Stimulated activated CD8-positive, alpha-beta memory T cell treated with anti-CD3 and anti-CD28 coated beads, Interleukin-4, amount 100 ng/mL, for 24 hours (primary cell): ENCODE measurements at places on chromosomes 4 and X.

DNA sequence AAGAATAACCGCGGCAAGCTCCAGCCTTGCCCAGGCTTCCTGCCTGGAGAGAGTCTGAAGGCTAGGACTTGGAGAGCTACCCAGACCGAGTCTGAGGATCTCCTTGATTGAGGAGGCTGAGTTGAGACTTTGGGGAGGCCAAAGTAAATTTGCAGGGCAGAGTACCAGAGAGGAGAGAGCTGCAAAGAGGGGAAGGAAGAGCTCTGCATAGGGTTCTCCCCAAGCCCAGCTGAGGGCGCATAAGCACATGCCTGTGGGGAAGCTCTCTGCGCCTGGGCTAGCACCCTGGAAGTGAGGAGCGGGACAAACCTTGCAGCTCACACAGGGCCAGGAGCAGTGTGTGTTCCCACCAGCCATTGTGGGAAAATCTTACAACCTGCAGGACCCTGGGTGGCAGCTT, 56.1 kb downstream of the FAM193A start:
- DNase-seq: no peak

- no peak for DNase-seq
Observed at GRCh38 chrX:44874420-44875184, 1.6 kb downstream of the KDM6A start.

DNA sequence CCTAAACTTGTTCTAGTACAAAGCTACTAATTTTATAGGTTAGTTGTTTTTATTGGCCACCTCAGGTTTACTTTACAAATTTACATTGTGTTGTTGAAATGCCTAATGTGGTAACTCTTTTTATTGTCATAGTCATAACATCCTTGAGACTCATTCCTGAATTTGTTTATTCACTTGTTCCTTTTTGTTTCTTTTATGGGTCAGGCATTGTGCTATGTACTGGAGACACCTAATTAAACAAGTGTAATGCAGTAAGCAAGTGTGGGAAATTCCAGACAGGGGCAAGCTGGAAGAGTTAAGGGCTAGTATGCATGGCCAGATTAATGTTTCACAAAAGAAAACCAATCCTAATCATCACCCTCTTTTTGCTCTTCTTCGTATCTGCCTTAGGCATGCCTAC, 30.5 kb upstream of the TTC29 start:
- no peak for DNase-seq

GRCh38 chr4:15953625-15954024, 9.3 kb downstream of the FGFBP2 start:
- no peak for DNase-seq

DNA sequence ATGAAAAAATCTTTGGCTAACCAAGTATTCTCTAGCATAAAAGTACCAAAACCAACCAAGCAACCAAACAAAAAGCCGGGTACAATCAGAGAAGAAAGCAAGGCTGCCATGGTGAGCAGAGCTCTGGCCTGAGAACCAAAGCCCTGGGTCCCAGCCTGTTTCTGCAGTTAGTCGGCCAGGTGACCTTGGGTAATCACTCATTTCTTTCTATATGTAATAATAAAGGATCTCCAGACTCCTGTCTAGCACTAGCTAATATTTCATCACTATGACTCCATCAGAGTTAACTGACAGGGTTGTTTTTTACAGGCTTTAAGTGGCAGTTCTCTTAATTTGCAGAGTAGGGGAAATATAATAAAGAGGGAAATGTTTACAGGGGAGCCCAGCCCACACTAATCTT, 34.0 kb upstream of the RASGEF1B start:
- no peak for DNase-seq

- DNase-seq: no peak
Observed at GRCh38 chr4:823761-824460, 2.0 kb downstream of the CPLX1 start.

DNA sequence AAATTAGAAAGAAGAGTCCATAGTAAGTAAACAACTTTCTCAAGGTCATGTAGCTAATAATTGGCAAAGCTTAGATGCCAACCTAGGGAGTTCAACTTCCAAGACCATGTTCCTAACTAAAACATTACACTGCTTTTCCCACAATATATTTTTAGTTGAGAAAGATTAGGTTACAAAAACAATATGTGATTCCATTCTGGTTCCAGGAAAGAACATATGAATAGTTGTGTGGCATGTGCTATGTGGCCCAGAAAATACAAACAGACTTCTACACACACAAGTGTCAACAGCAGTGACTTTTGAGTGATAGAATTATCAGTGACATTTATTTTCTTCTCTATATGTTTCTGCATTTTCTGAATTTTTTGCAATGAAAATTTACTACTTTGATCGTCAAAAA, 62.7 kb upstream of the EDNRA start:
- no peak for DNase-seq

DNA sequence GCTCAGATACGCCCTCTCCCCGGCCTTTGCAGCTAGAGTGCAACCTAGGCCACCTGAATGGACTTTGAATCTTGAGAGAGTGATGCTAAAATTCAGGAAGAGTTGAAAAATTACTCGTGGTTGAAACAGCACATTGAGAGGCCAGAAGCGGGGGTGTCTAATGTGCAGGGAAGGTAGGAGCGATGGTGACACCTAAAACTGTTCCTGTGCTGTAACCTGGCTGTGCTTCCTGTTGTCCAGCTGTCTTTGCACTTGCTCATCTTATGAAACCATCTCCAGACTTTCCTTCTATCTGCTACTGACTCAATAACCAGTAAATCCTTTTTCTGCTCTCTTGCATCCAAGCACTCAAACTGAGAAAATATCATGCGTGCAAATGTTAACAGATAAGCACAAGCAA, 106.4 kb upstream of the RPS6KA3 start:
- DNase-seq: no peak

DNA sequence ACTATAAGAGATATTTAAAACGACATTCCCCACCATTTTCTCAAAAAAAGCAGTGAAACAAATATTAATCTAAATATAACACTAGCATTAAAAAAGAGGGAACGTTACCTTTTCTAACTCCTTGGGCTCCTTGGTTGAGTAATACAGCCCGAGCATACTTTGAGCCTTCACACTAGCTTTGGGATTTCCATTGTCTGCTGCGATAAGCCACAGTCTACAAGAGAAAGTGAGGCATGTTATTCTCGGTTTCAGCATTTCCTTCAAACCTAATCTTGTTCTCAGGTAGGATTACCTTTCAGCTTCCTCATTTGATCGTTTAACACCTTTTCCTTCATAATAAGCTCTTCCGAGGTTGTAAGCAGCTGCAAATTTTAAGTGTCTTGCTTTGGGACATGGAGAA, 21.7 kb downstream of the LRP2BP start:
- DNase-seq: no peak

DNA sequence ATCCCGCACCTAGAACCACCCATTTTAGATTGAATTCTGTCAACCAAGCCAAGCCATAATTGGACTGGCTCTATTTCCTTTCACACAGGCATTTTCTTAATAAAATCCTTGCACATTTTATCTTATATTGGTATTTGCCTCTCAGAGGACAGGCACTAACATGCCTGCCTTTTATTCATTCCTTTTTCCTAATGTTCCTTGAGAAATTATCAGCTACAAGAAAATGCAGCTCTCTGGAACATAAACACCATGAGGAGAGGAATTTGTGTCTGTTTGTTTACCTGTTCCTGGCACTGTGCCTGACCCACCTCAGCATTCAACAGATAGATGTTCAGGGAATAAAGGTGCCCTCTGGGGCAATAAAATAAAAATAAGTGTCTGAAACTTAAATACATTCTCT, 116.2 kb downstream of the PDHA2 start:
- no peak for DNase-seq

DNA sequence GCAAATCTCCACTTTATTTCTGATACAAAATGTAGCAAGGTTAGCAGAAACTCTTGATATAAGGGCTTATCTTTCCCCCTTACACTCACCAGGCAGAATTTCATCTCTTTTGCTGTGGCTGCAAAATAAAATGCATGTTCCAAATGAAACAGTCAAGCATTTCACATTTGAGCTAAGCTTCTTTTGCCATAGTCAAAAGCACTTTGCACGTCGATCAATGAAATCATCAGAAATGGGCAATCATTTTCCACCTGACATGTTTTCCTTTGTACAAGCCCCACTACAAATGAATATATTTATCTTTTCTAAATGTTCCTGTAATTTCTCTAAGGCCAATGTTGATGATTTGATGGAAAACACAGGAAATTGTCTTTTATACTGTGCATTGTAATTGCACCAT, 178.4 kb downstream of the ANKRD50 start:
- no peak for DNase-seq

GRCh38 chr4:139815778-139816601, 150.4 kb downstream of the MGST2 start:
- peak; percentile 4 for DNase-seq

- peak; percentile 61 for DNase-seq
Observed at GRCh38 chrX:40651620-40652223, 4.4 kb upstream of the CXorf38 start.

GRCh38 chr4:70402762-70403161, 5.0 kb downstream of the OPRPN start:
- DNase-seq: no peak

GRCh38 chr4:11900359-11900758, 471.7 kb upstream of the HS3ST1 start:
- DNase-seq: no peak

DNA sequence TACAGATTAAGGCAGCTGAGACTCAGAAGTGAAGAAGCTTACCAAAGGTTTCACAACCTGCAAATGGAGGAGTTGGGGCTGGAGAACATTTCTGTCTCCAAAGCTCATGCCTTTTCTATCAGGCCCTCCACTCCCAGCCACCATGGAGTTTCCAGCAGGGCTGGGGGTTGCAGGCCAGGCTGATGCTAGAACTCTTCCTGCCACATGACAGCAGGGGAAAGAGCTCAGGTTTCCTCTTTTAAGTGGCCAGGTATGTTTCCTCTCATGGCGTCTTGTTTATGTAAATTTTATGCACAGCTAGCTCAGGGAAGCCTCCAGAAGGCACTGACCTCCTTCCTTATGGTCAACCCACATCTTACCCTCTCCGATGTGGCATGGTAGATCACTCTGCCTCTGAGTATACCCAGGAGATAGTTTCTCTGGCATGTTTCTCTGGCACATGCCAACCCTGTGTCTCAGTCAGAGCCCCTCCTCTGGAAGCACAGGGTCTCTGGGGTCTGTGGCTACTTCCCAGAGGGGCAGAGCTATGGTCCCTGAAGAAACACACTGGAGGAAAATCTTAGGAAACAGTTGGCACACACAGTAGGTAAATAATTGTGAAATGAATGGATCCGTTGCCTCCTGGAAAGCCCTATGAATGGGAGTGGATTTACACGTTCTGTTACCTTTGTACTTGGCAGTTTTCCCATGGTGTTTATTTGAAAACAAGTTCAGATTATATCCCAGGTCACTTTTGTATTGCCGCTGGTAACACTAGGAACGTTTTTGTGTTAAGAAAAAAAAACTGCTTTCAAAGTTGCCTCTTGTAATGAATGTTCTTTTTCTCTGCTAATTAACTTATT, 28.9 kb downstream of the PDK3 start:
- no peak for DNase-seq

DNA sequence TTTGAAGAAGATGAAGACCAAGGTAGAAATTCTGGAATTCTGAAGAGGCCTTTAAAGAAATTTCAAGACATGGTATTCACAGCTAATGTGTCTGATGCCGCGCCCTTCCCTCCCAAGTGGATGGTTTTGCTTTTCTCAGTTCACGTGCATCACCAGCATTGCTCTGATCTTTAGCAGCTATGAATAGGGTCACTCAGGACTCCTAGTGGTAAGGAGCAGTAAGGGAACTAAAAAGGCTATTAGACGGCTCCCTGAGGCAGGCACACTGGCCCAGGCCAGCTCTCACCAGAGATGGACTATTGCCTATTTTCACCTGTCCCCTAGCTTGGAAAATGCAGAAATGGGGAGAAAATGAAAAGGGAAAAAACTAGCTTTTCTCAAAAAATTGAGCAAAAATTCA, 447.5 kb upstream of the RASGEF1B start:
- no peak for DNase-seq

GRCh38 chr4:127509155-127509554, 123.6 kb upstream of the INTU start:
- no peak for DNase-seq

DNA sequence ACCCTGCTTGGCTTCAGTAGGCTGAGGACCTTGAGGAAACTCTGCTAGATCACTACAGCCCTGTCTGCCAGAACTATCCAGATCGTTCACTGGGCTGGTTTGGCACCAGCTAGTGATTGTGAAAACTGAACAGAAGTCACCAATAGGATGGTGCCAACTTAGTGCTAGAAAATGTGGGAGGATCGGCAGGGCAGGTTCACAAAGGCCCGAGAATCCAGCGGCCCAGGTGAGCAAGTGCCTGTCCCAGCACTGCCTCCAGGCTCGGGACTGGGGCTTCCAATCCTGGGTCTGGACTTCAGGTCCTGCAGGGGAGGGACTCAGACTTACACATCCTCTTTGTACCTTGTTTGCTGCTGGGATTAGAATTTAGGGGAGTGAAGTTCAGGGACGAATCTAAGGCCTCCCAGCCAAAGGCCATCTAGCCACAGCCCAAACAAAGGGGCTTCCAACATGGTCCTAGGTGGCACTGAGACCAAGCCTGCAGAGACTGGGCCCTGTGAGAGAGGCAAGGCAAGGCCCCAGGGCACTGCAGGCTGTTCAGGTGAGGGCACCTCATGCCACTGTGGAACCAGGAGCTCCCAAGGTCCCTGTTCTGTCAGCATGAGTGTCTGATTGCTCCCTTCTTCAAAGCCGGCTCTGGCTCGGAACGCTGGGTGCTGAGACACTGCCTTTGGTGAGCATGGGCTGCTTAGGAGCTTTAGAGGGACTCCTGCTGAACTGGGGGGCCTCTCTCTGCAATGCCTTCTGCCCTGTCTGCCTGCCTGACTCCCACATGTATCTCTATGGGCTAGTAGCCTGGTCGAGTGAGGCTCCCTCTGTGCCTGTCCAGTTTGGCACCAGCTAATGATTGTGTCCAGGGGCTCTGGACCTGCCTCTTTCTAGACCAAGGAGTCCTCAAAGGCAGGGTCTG, 20.7 kb upstream of the ZNF185 start:
- no peak for DNase-seq

GRCh38 chrX:11619441-11619840, 46.3 kb downstream of the ARHGAP6 start:
- no peak for DNase-seq

- DNase-seq: no peak
Observed at GRCh38 chr4:40265910-40266274, 69.1 kb downstream of the RHOH start.

GRCh38 chr4:120056246-120056645, 10.4 kb downstream of the MAD2L1 start:
- DNase-seq: no peak

GRCh38 chrX:103539695-103540094, 20.4 kb upstream of the RAB40A start:
- DNase-seq: no peak

GRCh38 chr4:183468210-183469095, 24.0 kb downstream of the CDKN2AIP start:
- DNase-seq: no peak

GRCh38 chr4:146202665-146203064, 11.7 kb upstream of the REELD1 start:
- DNase-seq: no peak

GRCh38 chrX:107384397-107385105, 64.9 kb upstream of the FRMPD3 start:
- DNase-seq: no peak

DNA sequence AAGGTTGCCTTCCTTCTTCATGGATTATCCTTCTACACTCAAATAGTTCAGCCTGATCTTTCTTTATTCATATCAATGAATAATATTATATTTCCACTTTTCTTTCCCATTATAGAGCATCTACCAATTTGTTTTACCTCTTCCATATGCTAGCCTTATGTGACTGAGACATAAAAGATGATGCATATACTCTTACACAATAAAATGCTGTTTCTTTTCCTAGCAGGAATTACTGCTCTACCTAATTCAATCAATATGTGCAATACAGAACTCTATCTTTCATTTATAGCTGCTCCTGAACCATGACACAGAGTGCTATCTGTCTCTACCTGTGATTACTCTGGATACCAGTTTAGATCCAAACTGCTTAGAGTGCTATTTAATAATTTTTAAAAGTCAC, 2334.0 kb downstream of the PCDH7 start:
- no peak for DNase-seq
